ENCODE measurements at places on chromosomes 1 and 21.

- no peak for DNase-seq
Observed at GRCh38 chr1:2630498-2631135, 2.2 kb downstream of the MMEL1 start.

DNA sequence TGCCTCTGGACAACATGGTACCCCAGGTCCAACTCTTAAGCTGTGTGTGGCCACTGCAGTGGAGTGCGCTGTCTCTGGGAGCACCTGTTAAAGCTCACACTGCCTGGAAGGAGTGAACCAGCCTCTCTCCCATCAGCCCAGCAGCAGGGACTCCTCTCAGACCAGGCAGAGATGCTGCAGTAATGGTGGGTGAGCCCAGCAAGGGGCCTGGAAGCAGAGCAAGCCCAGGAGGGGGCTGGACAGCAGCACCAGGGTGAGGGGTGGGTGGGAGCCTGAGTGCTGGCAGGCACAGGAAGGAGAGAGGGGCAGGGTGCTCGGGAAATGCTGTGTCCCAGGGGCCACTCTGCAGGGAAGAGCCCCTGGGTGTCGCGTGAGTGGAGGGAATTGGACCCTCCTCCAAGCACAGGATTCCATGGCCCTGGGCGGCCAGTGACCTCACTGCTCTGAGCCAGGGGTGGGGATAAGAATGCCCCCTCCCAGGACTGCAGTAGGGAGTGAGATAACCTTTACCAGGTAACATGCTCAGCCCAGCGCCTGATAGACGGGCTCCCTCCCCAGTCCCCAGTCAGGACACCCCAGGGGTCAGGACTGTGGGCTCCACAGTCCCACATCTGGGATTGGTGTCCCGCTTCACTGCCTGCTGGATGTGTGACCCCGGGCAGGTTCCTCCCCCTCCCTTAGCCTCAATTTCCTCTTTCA lies 313.1 kb downstream of the MATN1 start:
- no peak for DNase-seq

DNA sequence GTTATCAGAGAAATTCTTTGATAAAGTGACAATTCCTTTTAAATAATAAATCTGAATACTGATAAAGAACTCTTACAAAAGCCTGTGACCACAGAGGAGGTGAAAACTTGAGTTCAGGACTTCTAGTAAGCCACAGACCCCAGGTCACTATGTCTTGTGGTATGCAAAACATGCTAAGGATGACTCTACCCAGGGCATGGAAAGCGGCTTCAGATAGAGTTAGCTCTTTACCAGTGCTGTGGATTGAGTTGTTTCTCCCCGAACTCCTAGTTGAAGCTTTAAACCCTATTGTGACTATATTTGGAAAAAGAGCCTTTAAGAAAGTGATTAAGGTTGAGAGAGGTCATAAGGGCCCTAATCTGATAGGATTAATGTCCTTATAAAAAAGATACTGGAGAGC lies 42.3 kb downstream of the HLX start:
- DNase-seq, result no peak

GRCh38 chr1:180586671-180587155 lies 27.9 kb downstream of the OVAAL start:
- DNase-seq, result no peak

GRCh38 chr1:112817555-112818373 lies 102.6 kb upstream of the PPM1J start:
- DNase-seq, result no peak

- DNase-seq, result no peak
Observed at GRCh38 chr1:159940006-159940620, 5.3 kb downstream of the IGSF9 start.

DNA sequence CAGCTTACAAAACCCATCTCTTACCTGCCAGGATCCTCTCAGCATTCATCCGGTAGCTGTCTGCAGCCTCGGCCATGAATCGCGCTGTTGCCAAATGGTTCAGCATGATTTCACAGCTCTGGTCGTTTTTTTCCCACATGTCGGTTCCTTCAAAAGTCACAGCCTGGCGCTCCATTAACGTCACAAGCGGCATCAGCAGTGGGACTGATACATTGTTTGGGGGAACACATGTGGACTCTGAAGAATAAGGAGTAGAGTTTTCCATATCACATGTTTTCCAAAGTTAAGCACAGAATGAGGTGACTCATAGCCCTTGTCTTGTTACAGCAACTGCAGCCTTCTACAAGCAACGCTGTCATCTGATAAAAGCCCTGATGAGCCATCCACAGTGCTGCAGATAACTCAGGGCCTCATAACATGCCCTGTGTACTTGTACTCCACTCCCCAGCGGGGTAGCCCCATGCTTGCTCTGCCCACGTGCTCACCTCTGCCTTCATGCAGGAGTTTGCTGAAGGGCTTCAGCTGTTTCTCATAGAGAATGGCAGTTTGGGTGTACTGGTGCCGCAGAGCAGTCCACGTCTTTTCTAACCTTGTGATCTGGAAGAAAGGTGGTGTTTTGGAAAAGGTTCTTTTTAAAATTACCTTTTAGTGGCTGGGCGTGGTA lies 114.2 kb downstream of the BCAR3 start:
- DNase-seq, result peak; percentile 80

DNA sequence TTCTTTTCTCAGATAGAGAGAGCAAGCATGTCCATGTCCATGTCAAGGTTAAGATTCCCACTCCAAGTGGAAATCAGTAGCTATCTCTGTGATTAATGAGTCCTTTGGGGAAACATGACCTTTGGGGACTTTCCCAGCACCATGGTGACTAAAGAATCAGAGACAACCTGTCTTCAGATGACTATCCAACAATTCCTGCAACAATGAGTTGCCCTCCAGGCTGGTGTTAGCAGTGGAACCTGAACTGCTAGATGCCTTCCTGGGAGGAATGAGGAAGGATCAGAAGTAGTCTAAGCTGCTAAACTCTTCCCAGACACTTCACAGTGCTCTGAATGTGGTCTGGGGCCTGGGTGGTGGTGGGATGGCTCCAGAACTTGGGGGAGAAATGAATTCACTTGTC lies 6.5 kb downstream of the S100A9 start:
- no peak for DNase-seq

DNA sequence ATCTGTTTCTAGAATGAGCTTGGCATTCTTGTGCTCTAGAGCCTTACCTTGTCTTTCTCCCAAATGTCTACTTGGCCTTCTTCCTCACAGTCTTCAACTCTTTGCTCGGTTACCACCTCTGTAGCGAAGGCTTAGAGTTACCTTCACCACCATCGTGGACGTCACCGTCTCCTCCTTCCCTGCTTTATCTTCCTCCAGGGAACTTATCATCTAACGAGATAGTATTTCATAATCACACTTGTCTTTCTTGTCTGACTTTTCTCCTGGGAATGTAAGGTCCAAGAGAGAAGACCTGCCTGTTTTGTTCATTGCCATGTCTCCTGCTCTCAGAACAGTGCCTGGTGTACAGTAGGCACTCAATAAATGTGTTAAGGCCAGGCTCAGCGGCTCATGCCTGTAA lies 115.6 kb downstream of the GREM2 start:
- no peak for DNase-seq

DNA sequence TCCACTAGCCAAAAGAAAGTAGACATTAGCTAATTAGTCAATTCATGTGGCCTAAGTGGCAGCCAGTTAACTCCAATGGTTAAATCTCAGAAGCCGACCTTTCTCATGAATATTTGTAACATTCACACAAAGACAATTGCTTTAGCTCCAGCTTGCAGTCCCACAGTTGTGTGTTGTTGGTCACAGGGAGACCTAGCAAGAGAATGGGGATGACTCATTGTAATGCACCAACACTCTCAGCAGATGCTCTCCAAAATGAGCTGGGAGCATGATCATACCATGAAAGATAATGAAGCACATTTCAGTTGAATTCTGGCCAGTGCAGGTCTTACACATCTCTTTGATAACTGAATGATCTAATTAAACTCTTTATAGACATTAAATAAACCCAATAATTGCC lies 160.4 kb downstream of the HLX start:
- peak; percentile 47 for DNase-seq

DNA sequence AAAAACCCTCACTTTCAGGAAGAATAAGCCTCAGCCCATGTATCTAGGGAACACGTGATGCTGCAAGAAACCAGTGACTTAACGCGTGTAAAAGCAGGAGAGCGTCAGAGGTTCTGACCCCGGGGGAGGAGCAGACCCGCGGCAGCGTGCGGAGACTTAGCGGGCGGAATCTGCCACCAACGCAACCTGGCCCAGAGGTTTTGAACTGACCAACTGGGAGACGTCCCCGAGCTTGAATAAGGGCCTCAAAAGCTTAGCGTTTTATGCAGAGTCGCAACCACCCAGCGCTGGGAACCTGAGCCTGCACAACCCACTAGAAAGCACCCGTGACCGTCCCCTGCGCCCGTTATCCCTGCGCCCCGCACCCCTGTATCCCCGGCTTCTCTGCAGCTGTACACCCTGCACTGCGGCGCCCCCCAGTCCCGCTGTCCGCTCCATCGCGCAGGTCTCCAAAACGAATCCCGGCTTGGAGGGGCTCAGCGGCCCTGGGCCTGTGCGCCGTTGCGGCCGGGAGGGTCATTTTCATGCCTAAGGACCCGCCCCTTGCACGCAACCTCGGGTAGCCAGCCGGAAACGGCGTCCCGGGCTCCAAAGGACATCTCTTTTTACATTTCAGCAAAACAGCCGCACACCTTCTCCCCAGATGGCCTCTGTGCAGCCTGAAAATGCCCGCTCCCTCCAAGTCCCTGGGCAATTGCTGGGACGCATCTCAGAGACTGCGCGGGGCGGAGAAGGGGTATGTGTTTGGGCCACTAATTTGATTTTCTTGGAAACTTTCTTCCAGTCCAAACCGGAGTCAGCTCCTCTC lies 29.4 kb upstream of the TRIM17 start:
- no peak for DNase-seq

- DNase-seq, result no peak
Observed at GRCh38 chr1:115677565-115677964, 35.8 kb downstream of the VANGL1 start.

DNA sequence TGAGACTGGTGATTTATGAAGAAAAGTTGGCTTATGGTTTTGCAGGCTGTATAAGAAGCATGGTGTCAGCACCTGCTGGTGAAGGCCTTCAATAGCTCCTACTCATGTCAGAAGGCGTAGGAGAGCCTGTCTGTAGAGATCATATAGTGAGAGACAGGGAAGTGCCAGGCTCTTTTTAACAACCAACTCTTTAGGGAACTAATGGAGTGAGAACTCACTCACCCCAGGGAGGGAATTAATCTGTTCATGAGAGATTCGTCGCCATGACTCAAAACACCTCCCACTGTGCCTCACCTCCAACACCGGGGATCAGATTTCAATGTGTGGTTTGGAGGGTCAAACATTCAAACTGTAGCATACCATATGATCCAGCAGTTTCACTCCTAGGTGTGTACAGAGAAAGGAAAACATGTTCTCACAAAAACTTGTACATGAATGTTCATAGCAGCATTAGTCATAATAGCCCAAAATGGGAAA lies 72.6 kb downstream of the TTC3 start:
- no peak for DNase-seq

GRCh38 chr1:115837740-115838421 lies 3.0 kb downstream of the NHLH2 start:
- DNase-seq, result no peak

DNA sequence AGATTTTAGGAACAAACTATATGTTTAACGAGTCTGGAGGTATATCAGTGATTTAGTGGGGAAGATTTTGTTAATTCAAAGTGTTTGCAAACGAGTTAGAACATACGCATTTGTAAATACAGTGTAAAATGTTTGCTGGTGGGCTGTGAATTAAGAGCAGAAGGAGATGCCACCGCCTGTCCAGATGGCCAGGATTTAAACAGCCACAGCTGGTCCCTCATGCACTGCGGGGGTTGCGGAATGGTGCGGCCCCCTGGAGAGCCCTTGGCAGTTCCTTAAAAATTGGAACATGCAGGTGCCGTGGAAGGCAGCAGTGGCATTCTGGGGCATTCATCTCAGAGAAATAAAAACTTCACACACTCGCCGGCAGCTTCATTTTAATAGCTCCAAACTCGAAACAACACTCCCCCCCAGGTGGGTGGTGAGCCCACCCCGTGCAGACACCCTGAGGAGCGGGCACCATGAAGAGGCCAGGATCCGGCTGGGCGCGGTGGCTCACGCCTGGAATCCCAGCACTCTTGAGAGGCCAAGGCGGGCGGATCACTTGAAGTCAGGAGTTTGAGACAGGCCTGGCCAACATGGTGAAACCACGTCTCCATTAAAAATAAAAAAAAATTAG lies 3.5 kb upstream of the C1orf159 start:
- no peak for DNase-seq

GRCh38 chr1:240794046-240794843 lies 182.3 kb upstream of the GREM2 start:
- no peak for DNase-seq

DNA sequence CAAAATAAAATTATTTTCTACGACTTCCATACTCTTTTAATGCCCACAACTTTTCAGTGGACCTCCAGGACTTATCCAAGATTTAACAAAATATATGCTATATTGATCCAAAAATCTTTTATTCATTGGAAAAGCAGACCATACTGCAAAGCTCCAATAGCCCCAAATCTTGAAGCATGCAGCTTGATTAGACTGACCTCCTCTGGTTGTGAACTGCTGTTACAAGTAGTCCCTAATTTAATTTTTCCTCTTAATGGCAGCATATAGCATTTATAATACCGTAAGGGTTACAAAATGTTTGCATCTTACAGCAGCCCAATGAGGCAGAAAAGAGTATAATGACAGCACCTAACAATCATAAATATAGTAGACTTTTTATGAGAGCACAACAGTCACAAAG lies 49.8 kb downstream of the TPR start:
- peak; percentile 11 for DNase-seq

GRCh38 chr1:67696708-67697107 lies 11.7 kb downstream of the GADD45A start:
- no peak for DNase-seq

- no peak for DNase-seq
Observed at GRCh38 chr1:167499664-167500101, 18.6 kb downstream of the CD247 start.

GRCh38 chr1:180568184-180568583 lies 9.4 kb downstream of the OVAAL start:
- DNase-seq, result no peak

GRCh38 chr1:150066838-150067183 lies 765 bp upstream of the VPS45 start:
- no peak for DNase-seq

GRCh38 chr1:110476028-110476765 lies 25.2 kb downstream of the PROK1 start:
- no peak for DNase-seq

GRCh38 chr1:166822385-166822784 lies 16.9 kb upstream of the POGK start:
- DNase-seq, result no peak

- no peak for DNase-seq
Observed at GRCh38 chr1:90704817-90705216, 12.3 kb downstream of the BARHL2 start.

GRCh38 chr1:233323718-233324117 lies 3.8 kb upstream of the MAP3K21 start:
- no peak for DNase-seq

All from HFF-Myc (cell line).